Stimulated activated CD4-positive, alpha-beta T cell treated with anti-CD3 and anti-CD28 coated beads, Interleukin-15, amount 100 ng/mL, for 1 hour (primary cell): ENCODE measurements at places on chromosomes 5 and 9.

DNA sequence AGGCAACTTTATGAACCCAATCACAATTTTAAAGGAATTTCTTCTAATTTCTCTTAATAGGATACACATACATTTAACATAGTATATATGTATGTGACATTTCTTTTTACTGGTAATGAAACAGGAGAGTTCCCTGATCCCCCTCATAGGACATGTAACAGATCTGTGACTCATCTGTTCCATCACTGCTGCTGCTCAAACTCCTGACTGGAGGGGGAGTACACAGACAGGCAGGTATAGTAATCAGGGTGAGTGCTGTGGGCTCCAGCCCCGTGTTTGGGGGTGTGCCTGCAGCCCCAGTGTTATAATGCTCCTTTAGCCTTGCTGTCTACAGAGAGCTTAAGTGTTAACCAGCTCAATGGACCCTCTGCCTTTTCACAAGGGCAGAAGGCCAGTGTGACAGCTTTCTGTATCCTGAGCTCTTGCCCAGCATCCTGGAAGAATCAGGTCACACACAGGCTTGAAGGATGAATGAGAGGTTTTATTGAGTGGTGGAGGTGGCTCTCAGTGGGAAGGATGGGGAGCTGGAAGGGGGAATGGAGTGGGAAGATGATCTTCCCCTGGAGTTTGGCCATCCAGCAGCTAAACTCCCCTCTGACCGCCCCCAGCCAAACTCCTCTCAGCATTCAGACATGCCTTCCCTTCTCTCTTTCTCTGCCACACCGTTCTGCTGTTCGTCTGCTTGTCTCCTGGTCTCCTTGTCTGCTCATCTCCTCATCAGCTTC lies 161.3 kb downstream of the ZNF608 start:
- DNase-seq = no peak

DNA sequence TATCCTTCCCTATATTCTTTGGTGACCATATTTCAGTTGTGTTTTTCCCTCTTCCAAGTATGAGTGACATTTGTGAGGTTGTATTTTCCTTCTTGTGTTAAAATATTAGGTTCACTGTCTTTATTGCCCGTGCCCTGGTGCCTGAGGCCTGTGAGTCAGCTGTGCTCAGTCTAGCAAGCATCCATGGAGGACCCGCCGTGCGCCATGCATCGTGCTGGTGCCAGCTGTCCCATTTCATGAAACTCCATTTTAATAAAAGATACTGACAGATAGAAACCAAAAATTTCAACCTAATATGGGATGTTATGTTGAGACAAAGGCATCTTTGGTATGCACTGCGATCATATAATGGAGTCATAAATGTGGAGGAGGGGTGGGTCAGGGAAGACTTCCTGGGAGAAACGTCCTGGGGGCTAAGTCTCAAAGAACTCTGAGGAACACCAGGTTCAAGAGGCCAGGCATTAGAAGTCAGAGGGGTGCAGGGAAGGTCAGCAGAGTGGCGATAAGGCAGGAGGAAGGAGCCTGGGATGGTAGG lies 34.0 kb upstream of the FGF1 start:
- DNase-seq = no peak

DNA sequence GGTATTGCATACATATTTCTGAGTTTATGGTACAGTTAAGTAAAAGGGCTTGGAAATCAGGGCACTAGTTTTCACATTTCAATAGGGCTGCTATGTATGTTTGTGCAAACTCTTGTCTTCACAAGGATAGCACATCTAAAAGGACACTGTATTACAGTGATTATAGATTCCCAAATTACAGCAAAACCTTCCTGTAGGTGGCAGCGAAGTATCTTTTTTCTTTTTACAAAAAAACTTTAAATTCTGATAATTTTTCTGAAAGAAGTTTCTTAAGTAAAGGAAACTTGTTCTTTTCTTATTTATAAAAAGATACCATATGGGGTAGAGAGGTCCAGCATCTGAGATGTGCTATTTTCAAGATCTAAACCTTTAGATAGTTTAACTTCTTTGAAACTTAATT lies 337.8 kb downstream of the PTPRD start:
- DNase-seq = no peak

DNA sequence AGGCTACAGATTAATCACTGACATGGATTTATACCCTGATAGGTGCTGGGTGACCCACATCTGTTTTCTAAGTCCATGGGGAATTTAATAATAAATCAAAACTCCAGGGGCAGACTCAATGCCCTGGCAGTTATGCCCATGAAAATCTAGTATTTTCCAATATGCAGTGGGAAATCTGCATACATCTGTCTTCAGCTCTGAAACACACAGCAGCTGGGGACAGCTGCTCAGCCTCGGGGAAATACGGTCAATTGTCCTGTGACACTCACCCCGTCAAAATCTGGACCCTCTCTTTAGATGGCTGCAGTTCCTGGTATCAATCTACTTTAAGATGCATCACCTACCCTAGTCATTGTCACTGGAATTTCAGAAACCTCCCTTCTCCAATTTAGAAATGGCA lies 12.7 kb upstream of the C1QTNF3 start:
- no peak for DNase-seq

GRCh38 chr9:136586391-136586953 lies 40.6 kb upstream of the NOTCH1 start:
- no peak for DNase-seq

DNA sequence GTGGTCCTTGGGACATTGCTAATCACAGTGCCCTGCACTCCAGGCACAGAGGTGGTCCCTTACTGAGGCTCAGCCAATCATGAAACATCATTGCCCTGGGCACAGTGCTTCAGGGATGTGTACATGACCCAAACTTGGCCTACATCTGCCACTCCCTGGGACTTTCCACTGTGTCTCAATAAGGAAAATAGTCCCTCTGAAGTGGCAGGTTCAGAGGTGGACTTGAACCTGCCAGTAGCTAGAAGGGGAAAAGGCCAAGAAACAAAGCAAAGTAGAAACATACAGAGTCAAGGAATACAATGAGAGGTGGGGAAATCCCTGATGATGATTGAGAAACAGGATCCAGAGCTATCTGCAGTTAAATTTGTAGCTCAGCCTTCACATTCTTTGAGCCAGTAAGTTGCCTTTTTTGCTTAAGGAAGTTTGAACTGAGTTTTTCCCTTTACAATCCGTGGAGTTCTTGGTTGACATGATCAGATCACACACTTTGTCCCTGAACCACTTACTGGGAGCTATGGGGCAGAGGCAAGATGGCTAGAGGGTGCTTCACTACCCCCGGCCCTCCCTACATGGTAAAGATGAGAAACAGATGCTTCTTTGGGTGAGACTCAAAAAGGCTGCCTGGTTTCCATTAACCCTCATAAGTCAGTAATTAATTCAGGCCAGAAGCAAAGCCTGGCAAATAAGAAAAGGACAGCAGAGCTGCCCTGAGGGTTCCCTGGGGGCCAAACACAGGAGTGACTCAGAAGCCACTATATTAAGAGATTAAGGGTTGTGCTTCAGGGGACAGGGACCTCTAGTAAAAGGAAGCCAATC lies 57.6 kb downstream of the SH3TC2 start:
- no peak for DNase-seq

DNA sequence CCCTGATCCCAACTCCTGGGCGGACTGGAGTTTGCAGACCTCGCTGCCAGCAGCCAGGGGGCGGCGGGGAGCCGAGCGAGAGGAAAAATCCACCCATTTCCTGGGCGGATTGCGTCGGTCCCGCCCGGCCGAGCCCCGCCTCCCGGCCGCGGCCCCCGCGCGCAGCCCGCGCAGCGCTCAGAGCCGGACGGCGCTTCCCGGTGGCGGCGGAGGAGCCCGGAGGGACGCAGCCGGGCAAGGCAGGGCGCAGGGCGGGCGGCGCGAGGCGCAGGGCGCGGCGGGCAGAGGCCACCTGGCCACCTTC lies at the start of gene OLFM1:
TSS of gene OLFM1 (plus strand) at position 180 of the 304 bp plus-strand sequence. CDS start 322 bp downstream, outside the sequence.
- no peak for DNase-seq
